ENCODE measurements at places on chromosomes 6 and 20.

DNA sequence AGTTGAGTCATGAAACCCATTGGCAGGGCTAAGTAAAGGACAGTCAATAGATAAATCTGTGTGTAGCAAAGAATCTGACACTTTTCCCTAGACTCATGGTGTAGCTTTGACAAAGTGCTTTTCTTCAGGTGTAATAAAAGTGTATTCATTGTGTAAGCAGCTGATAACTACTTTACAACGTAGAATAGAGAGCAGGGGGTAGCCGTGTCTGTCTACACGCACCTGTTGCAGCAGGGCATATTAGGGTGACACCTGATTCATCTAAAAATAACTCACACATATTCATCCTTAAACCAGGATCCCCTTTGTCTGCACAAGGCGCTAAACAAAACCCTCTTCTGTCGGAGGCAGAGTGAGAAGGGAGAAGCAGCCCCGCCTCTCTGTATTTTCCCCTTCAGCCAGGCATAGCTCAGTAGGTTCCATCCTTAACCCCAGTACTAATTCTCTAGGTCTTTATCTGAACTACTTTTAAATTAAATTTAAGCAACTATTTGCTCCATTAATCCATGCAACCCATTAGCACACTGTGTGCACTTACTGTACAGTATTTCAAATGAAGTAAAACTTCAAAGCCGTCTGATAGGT, 306.7 kb upstream of the SASH1 start:
- no peak for DNase-seq

- DNase-seq: peak; percentile 57
Observed at GRCh38 chr6:170459451-170459850, 93.7 kb downstream of the PSMB1 start.

GRCh38 chr6:99110029-99110428, 162.3 kb upstream of the FBXL4 start:
- no peak for DNase-seq

GRCh38 chr6:155517294-155517693, 61.7 kb upstream of the NOX3 start:
- no peak for DNase-seq

DNA sequence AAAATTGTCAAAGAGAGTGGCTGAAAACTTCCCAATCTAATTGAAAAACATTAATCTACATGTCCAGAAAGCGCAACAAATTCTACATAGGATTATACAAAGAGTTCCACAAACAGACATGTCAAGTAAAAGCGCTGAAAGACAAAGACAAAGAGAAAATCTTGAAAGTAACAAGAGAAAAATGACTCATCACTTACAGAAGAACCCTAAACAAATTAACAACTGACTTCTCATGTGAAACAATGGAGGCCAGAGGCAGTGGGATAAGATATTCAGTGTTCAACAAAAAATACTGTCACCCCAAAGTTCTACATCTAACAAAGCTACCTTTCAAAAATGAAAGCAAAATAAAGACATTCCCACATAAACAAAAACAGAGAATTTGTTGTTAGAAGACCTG, 2.0 kb upstream of the POM121L2 start:
- no peak for DNase-seq

DNA sequence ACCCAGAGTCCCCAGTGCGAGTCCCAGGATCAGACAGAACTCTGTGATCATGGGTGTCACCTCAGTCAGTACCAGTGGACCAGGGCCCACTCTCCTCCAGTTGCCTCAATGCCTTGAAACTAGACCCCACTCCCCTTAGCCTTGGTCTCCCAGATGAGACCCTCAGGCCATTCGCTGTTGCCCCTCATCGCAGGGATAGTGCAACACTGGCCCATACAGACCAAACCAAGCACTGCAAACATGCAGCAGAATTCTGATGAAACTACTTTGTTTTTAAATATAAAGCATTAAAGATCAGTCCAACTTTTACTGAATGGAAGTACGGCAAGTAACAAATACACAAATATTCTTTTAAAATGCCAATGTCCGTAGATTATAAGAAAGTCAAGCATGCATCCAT, 101.2 kb upstream of the NT5E start:
- no peak for DNase-seq

GRCh38 chr20:32562495-32562911, 22.6 kb downstream of the NOL4L start:
- no peak for DNase-seq

- no peak for DNase-seq
Observed at GRCh38 chr20:32663335-32664011, 10.3 kb downstream of the C20orf203 start.

GRCh38 chr6:101832371-101832770, 438.9 kb downstream of the GRIK2 start:
- DNase-seq: peak; percentile 25

DNA sequence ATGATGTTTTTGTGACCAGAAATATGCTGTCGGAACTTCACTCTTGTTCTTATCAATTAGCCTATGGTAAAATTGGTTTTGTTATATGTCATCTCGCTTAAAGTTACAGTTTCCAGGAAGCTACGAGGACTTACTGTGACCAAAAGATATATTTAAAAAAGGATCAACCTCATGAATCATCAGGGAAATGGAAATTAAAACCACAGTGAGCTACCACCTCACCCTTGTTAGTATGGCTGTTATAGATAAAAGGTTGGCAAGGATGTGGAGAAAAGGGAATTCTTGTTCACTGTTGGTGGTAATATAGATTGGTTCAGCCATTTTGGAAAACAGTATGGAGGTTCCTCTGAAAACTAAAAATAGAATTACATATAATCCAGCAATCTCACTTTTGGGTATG, 14.3 kb upstream of the INSM1 start:
- DNase-seq: no peak

DNA sequence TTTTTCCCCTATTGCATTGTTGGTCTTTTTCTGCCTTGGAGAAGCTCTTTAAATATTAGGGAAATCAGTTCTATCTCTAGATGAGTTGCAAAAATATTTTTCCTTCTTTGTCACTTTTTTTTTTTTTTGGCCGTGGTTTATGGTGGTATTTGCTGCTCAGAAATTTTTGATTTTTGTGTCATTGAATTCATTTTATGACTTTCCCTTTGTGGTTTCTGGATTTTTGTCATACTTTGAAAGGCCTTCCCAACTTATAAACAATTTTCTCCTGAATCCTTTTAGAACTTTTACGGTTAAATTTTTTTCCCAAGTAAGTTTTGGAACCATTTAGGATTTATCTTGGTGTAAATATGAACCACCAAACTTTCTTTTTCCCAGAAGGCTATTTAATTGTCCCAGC, 145.6 kb downstream of the GJA10 start:
- no peak for DNase-seq

DNA sequence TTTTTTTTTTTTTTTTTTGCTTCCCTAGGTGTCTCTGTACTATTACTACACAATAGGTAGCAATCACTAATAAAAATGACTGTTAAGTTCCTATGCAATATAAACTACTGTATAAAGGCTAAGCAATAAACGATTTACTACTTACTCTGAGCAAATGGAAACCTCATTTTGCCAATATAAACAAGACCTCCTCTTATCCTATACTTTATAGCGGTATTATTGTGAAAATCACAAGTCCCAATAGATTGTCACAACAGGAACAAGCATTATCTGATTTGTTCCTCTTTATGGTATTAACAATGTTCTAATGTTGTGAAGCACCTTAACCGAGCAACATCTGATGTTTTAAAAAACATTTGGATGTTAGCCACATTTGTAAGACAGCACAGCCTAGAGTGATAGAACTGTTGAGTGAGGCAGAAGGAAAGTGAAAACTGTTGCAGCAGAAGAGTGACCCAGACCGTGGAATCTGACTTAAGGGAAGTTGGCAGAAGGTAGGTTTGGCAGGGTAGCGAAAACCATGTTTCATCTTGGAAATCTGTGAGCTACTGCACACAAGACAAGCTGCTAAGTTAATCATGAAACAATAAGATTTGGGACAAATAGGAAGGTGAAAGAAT, 94.2 kb downstream of the MYLK4 start:
- no peak for DNase-seq

- peak; percentile 87 for DNase-seq
Observed at GRCh38 chr6:31945507-31946369, at the start of gene CFB. CFB (plus strand) TSS chr6:31946095; CDS start chr6:31946222, 127 bp downstream.

DNA sequence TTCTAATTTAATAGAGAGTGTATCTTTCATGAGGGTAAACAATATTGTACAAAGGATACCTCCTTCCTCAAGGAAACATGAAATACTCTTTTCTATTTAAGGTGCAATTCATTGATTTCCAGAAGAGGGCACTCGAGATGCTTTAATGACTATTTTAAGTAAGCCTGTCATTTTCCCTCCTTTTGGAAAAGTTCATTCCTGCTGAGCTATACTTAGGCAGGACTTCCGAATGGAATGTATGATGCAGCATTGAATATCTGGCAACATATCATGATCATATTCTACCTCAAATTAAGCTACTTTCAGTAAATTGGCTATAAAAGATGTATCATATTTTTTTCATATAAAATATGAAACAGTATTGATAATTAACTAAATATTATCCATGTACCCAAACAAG, 5.0 kb downstream of the DST start:
- no peak for DNase-seq

- no peak for DNase-seq
Observed at GRCh38 chr20:48291896-48292295, 506.6 kb upstream of the SULF2 start.

DNA sequence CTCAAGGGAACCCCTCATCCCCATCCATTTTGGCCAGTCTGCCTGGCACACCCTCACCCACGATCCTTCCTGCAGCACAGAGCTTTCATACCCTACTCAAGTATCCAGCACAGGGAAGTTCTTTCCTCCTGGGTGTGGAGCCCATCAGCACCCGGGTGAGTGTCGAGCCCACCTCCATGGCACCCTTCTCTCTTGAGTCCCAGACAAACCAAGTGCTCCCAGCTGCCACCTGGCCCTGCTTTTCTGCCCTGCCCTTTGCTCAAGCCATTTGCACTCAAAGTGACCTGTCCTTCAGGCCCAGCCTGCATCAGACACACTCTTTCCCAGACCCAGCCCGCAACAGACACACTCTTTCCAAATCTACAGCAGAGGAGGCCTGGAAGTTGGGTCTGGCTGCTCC, 257.2 kb downstream of the DLL1 start:
- DNase-seq: no peak

DNA sequence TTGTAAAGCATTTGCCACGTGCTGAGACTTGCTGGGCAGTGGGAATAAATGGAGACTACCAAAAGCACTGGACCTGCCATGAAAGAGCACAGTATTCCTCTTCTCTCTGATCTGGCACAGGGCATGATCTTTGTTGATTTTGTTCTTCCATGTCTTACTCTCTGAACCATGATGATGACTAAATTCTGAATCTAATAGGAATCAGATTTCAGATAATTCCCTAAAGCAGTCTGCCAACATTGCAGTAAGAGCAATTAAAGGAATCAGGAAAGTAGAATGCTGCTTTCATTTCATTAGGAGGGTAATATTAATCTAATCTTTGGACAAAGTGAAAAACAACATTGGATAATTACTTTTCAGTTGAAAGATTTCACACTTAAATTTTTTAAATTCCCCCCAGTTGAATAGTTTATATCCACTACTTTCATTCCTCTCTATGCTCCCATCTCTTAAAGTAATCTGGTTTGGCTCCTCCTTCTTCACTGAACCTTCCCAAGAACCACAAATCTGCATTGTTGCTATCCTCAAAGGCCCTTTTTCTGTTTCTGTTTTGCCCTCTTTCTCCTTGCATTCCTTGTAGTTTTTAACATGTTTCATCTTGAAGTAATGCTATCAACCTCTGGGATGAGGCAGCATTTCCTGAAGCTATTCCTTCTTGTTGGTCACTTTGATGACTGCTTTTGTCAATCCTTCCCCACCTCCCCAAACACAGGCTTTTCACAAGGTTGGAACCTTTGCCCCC, 243.2 kb upstream of the TENT5A start:
- no peak for DNase-seq

DNA sequence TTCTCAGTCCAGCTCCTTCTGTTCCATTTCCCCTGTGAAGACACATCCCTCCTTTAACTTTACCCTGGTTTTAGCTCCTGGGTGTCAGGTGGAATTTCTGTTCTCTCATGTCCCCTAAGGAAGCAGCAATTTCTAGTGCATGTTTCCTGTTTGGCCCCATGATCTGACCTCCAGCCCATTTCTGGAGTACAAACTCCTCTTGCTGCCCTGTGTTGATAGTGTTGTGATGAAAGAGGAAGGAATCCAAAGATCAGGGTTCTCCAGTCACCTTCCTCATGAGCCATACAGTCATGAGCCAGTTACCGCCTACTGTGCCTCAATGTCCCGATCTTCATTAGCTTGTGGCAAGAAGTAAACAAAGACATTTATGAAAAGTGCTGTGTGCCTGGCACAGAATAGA, 97.4 kb downstream of the PHACTR1 start:
- DNase-seq: no peak

DNA sequence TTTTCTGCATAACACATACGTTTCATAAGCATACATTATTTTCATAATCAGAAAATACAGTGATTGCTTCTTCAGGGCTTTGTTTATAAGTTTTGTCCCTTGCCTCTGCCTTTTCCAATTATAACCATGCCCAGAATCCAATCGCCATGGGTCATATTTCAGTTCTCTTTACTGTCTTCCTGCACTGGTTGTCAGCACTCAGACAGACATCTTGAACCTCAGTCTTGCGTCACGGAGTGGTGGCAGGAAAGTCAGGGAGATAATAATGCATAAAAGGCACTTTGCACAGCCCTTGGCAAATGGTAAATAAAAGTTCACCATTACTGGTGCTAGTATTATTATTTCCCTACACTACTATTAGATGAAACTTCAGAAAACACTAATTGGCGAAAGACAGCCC, 7.2 kb downstream of the KIF16B start:
- DNase-seq: no peak

- no peak for DNase-seq
Observed at GRCh38 chr6:105932440-105932839, 153.7 kb upstream of the PRDM1 start.

DNA sequence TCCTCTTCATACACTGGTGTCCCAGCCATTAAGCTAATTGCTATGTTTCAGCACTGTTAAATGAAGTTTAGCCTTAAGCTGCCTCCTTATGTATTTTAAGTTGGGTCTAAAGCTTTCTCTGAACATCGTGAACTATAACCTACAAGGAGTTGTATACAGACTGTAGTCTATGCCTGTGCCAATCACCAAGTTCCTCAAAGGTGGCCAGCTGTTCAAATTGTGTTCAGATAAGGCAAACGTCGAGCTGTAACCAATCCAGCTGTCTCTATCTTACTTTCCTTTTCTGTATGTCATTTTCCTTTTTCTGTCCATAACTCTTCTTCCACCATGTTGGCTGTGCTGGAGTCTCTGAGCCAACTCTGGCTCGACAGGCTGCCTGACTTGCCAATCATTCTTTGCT, 199.6 kb downstream of the OGFRL1 start:
- no peak for DNase-seq

All from psoas muscle (tissue), 8 donors.